ENCODE measurements at places on chromosomes 7 and 10.

GRCh38 chr10:46317370-46317769 is 30.6 kb downstream of the ANTXRL start:
- DNase-seq: no peak

GRCh38 chr7:49852619-49853462 is 79.4 kb downstream of the VWC2 start:
- peak; percentile 74 for DNase-seq

GRCh38 chr7:145817687-145818086 is 298.9 kb upstream of the CNTNAP2 start:
- DNase-seq: no peak

DNA sequence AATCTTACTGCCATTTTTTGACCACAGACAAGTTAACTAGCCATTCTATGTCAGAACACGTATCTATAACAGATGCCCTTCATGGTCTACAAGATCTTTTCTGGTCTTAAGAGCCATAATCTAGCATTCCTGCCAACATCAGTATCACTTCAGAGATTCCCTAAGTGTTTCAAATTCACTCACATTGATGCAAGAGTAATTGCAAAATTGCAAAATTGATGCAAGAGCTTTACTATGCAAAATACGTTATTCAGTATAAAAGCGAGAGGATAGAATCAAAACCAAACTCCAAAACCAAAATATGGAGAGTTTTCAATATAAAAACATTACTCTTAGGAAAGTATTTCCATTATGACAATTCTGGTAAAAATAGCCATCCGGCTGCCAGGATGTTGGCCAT is 38.1 kb upstream of the PPP1R17 start:
- no peak for DNase-seq

DNA sequence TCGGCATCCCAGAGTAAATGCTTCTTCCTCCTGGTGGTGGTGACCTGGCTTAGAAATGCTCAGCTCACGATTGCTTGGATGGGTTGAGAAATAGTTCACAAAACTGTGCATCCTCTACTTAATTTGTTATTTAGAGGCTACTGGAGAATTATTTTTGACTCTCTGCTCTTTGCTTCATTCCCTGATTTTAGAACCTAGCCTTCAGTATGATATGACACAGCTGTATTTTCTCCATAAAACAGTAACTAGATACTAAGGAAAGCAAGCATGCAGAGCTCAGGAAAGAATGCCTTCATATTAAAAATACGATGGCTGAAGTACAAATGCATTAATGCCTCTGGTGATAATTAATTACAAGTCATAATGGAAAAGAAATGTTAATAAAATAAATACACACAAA is 602.0 kb upstream of the COBL start:
- no peak for DNase-seq

- no peak for DNase-seq
These were observed 572.1 kb upstream of the POM121L12 start for GRCh38 chr7:52463341-52463740.

GRCh38 chr7:76314042-76314721 is 11.7 kb downstream of the HSPB1 start:
- peak; percentile 99 for DNase-seq

DNA sequence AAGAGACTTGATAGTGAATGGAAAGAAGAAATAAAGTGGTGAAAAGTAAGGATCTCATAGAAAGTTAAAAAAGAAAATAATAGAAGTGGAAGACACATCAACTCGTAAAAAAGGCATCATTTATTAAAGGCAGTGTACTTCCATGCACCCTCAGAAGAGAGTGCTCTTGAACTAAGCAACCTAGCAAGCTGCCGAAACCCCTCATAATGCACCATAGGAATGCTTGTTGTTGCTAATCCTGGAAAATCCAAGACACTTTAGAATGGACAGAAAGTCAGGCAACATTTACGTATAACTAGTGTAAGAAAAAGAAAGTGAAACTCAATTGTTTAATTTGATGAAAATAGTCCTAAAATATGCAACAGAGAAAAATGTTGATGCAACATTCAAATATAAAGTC is 12.8 kb downstream of the TFPI2 start:
- DNase-seq: no peak

GRCh38 chr7:119514326-119514725 is 758.6 kb upstream of the KCND2 start:
- no peak for DNase-seq

GRCh38 chr7:132779164-132779563 is 202.9 kb upstream of the PLXNA4 start:
- DNase-seq: no peak

DNA sequence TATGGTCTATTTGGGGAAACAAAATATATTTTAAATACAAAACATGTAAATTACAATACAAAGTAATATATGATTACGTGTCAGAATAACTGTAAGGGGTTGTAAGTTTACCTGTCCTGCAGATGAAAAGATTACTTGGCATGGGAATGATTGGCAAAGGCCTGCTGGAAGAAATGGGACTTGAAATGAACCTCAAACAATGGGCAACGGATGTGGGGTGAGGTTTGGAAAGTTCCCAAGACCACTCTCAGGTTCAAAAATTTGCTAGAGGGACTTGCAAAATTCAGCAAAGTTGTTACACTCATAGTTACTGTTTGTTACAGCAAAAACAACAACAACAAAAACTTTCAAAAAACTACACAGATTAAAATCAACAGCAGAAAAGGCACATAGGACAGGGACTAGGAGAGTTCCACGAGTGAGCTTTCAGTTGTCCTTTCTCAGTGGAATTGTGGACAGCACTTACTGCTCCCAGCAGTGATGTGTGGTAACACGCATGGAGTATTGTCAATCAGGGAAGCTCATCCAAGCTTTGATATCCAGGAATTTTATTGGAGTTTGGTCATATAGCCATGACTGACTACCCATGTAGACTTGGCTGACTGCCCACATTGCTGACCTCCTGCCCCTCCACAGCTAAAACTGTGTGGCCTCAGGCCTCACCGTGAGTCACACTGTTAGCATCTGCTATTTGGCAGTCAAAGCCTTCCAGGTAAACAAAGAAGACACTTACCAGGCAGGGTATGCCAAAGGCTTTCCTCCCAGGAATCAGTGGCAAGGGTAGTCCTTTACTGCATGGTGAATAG is 43.8 kb downstream of the EXOC6 start:
- peak; percentile 85 for DNase-seq

DNA sequence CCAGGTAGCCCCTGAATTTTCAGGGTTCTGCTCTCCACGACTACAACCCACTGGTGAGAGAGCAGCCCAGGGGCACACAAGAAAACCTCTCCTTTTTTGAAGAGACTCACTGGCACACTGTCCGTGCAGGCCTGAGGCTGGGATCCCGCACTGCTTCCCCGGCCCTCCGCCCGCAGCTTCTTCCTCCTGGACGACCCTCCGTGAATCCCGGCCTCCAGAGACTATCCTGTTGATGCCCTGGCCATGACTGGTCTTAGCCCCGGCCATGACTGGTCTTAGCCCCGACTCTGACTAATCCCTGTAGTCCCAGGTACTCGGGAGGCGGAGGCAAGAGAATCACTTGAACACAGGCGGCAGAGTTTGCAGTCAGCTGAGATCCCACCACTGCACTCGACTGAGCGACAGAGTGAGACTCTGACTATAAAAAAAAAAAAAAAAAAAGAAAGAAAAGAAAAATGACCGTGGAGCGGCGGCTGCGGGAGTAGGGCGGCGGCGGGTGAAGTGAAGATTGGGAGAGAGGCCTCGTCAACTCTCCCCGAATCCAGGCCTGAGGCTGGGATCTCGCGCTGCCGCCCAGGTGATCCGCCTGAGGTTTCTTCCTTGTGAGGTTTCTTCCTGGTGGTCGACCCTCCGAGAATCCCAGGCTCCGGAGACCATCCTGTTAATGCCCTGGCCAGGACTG is 196.4 kb downstream of the ZNF716 start:
- no peak for DNase-seq

GRCh38 chr7:43669286-43670081 is 59.8 kb downstream of the COA1 start:
- peak; percentile 86 for DNase-seq

GRCh38 chr10:3869036-3869435 is 84.0 kb upstream of the KLF6 start:
- no peak for DNase-seq

DNA sequence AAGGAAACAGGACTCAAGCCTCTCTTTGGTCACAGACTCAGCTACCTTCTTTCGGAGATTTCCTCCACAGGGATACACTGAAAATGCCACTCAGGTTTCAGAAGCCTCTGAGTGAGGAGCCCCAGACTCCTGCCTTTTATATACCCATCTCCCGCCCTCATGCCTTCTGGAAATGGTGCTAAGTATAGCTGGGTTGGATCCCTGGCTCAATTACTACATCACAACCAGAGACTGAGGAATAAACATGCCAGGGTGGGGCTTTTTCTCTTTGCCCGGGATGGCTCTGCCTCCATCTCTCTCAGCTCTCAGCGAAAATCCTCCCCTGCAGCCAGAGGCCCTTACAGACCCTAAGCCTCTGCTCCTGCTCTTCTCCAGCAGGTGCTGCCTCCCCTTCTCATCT is 299.5 kb downstream of the KCNMA1 start:
- DNase-seq: no peak

DNA sequence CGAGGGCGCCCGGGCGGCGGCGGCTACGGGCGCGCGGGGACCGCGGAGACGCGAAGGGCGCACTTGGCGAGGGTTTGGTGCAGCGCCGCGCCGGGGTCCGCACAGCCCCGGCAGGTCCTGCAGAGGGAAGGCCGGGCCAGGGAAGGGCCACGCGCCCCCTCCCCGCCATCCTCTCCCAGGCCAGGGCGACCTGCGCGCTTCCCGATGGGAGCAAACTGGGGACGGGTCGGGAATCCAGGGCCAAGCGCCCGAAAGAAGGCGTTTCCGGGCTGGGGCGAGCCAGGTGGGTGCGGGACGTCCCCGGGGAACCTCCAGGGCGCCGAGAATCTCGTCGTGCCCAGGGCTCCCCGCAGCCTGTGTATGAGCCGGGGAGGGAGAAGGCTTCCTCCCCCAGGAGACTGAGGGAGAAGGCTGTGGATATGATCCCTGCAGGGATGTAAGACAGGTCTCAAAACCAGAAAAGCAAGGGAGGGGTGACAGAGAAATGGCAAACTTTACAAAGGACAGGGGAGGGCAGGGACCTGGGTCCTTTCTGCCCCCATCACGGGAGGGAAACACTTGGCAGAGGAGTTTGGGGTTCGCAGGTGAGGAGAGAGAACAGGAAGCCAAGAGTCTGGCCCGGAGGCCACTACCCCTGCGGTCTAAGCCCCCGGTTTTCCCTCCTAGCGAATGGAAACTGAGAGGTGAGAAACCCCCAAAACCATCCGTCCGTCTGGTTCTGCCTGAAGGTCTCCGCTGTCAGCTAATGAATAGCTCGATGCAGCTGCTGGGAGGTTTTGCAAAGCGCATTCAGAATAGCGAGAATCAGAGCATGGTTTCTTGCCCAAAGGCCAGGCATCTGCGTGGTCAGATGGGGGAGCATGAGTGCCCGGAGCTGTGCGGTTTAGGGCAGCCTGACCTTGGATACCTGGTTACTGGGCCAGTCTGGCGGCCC is 674 bp downstream of the AMZ1 start:
- DNase-seq: no peak

GRCh38 chr7:55568613-55569268 is 3.6 kb downstream of the VOPP1 start:
- no peak for DNase-seq

GRCh38 chr7:132053871-132054270 is 497.4 kb upstream of the PODXL start:
- DNase-seq: no peak

DNA sequence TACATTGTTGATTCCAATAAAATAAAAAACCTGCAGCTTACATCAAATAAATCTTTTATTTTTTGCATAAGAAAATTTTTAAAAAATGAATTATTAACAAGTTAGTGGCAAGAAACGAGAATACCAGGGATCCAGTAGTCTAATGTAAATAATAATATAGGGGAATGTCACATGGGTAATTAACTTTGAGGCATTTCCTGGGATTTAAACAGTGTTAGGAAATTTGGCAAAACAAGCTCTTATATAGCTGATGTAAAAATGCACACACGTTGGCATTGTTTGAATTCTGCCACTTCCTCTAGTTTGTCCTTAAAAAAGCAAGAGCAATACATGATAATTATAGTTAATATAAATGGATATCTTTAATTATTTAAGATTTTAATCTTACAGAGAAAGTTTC is 768.6 kb downstream of the CNTNAP2 start:
- DNase-seq: no peak

GRCh38 chr10:112784022-112784461 is 166.0 kb upstream of the TCF7L2 start:
- no peak for DNase-seq

GRCh38 chr10:31135171-31135570 is 103.5 kb upstream of the ZNF438 start:
- no peak for DNase-seq

GRCh38 chr10:130138479-130138866 is 2.3 kb downstream of the GLRX3 start:
- DNase-seq: no peak

- DNase-seq: peak; percentile 67
These were observed 290.0 kb upstream of the GLI3 start for GRCh38 chr7:42527004-42527403.

DNA sequence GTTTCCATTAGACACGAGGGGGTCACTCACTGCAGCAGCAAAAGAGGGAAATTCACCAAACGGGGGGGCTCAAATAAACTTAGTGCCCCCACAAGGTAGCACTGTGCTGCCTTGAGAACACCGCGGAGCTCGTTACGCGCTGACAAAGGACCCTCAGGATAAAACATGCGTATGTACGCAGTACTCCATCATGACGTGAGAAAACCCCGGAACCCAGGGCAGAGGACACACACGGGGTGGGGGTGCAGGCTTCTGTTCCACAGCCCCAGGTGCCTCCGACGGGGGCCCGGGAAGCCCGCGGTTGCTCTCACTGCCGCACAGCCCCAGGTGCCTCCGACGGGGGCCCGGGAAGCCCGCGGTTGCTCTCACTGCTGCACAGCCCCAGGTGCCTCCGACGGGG is 232.4 kb downstream of the ZMYND11 start:
- DNase-seq: no peak

DNA sequence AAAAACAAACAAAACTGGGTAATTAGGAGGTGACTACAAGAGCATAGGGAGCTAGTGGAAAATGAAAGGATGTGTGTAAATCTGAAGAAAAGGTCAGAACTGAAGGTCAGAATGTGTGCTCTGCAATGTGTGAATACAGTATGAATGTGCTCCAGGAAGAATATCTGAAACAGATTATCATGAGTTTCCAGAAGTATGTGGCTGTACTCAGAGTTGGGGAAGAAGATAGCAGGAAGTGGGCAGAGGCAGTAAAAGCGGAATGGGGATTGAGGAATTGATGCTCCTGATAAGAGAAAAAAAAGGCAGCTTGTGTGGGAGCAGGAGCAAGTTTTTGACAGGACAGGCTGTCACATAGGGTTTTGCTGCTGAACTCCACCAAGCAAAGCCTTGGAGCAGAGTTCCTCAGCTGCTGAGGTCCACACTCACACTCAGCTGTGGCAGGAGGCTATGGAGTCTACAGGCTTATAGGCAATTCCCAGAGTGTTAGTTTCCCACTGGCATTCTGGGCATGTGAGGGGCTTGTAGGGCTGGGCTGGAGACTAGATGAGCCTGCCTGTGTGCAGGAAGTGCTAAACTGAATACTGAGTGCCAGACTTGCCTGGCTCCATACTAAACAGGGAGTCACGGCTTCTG is 22.9 kb downstream of the H2AZ2 start:
- DNase-seq: no peak
